ENCODE measurements at places on chromosomes 6 and 20. TPM values are rescaled to one million over a fixed set of nuclear protein-coding genes. Genes with fewer than 3 reads are reported as not detected.

Gene LAMA5
- total RNA-seq, result 61.1 TPM

Gene RNF144B
- 14.2 TPM for total RNA-seq

Gene SIRPG
- total RNA-seq, result not detected

Gene KCNQ2
- total RNA-seq, result not detected

Gene PLEKHG1
- 10.6 TPM for total RNA-seq

Gene CYP24A1
- total RNA-seq, result not detected

Gene FBXO9
- total RNA-seq, result 35.8 TPM

DNA sequence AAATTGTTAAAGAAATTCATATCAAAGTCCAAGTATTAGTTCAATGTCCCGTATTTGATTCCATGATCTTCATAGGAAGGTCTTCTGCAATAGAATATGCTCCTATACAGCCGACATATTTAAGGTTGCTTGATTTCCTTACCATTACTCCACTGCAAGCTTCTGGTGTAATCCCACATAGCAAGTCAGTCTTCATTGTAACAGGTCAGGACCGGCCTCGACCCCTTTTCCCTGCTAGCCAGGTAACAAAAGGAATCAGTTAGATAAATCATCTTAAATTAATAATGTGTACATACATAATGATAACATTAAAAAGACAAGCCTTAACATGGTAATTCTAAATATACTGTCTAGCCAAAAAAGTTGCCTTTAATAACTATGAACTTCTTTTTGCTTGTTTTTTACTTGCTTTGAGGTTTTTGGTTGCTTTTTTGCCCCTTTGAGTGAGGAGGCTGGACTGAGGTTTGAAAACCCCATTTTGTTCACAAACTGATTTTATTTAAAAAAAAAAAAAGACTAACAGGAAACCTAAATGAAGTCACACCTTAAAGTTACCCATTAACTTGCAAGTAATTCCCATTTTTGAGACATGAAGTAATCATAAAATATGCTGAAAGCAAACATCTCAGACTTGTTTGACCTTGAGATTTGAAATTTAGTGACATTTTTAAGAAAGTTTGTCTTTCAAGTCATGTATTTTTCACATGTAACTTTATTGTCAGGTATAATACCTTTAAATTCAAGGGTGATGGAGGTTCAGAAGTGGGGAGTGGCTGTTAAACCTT, 19.2 kb upstream of the SNX14 start:
- no peak for DNase-seq

DNA sequence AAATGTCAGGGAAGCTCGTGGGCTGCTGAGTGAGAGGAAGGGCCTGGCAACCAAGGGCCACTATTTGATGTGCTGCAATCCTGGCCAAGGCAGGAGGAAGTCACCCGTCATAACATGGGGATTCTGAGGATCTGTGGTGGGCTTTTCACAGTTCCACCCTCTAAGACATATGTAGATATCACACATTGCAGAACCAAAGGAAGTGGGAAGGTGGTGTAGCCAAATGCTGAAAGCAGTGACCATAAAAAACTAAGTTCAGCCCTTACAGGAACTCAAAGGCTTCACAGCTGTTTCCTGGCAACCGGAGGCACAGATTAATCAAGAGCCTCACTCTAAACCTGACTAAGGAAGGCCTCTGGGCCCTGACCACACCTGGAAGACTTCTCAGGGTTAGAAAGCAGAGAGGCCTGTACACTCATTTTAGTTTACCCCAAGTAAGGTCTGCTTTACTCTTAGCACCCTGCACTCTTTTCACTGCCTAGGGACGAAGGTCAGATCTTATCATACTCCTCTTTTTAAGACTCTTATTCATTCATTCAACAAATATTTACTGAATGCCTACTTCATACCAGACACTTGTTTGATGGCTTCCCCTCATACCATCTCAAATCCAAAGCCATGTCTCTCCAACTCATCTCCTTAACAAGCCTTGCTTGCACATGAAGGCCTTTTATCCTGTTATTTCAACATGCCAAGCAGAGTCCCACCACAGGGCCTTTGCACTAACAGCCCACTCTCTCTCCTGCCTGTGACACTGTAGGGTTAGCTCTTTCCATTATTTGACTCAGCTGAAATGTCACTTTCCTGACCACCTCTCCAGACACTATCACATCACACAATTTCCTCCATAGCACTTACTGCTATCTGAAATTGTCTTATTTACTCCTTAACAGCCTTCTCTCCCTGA, 2.6 kb downstream of the UBE2V1 start:
- DNase-seq, result no peak

GRCh38 chr6:24403501-24403824, 727 bp downstream of the MRS2 start:
- DNase-seq, result no peak

- DNase-seq, result no peak
These were observed 17.2 kb upstream of the WFDC10A start for GRCh38 chr20:45612314-45612713.

DNA sequence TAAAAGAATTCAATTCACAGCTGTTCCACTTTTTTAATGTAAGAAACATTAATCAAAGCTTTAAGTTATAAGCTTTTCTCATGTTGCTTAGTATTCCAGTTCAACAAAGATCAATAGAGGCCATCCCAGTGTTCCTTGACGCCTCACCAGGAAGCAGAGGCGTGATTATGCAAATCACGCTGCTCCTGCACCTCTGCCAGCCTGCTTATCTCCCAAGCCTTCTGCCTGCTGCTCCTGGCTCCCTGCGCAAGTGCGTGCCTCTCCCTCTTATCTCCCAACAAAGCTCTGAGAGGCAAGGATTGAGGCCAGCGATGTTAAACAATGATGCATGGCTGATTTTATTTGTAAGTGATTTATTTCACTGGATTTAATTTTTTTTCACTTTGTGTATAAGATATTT, 42.8 kb downstream of the INSM1 start:
- no peak for DNase-seq

DNA sequence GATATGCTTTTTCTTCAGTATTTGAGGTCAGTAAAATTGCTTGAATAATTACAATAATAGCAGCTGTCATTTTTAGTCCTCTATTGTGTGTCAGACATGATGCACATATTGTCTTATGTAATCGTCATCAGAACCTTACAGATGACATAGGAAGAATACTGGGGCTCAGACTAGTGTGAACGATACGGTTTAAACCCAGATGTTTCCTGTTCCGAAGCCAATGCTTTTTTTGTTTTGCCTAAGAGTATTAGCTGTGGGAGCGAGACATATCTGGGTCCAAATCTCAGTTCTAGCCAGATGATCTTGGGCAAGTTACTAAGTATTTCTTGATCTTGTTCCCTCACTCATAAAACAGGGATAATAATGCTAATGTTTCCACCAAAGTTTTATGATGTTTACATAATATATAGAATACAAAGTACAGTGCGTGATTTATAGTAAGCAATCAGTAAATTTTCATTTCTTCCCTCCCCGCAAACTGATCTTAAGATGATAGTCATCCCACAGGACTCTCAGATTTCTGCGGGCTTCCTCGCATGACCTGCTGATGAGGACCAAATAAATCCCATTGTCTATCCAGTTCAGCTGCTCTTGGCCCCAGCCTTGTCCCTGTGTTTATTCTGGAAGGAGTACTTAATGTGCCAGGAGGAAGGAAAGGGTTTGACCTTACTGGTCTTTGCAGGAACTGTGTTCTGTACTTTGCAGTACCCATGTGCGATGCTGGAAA, 98.2 kb downstream of the CAP2 start:
- DNase-seq, result no peak

GRCh38 chr6:157666729-157667128, 156.3 kb upstream of the SNX9 start:
- no peak for DNase-seq

DNA sequence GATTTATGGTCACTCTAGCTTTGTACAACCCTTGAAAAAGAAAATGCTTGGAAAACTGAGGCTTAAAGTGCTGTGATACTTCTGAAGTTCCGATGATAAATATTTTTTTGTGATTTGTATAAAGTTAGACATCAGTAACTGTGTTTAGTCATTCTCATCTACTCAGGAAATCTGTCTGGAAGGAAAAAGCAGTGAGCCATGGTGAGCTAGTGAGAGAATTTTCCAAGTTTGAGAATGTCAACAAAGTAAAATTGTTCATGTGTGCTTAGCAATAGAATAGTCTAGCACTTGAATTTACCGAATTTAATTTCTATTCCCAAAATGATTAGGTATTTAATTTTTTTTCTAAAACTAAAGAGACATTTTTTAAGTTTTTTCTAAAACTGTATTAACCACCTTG, 41.3 kb upstream of the PLCB4 start:
- DNase-seq, result no peak

DNA sequence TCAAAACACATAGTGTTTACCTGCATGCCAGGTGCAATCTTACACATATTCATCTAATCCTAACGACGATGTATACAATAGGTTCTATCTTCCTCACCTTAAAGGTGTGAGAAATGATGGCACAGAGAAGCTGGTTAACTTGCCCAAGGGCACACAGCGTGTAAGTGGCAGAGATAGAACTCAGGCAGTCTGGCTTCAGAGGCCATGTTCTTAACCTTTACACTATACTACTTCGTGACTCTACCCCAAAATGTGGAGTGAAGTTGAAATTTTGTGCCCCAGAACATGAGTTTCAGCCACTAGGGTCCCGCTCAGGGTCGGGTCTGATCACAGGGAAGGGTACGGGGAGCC, 584 bp downstream of the VPS52 start:
- DNase-seq, result no peak

DNA sequence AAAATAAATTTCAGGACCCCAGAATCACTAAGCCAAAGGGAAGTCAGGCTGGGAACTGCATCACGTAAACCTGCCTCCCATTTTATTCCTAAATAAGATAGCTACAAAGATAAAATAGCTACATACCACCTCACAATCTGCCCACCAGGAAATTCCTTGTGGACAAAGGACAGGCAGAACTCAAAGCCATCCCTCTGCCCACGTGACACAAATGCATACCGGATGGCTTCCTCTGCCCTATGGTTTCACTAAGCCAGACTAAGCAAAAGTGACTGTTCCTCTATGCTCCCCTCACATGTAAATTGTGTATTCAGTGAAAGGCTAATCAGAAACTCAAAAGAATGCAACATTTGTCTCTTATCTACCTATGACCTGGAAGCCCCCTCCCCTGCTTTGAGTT, 15.0 kb downstream of the MBOAT1 start:
- DNase-seq, result no peak

DNA sequence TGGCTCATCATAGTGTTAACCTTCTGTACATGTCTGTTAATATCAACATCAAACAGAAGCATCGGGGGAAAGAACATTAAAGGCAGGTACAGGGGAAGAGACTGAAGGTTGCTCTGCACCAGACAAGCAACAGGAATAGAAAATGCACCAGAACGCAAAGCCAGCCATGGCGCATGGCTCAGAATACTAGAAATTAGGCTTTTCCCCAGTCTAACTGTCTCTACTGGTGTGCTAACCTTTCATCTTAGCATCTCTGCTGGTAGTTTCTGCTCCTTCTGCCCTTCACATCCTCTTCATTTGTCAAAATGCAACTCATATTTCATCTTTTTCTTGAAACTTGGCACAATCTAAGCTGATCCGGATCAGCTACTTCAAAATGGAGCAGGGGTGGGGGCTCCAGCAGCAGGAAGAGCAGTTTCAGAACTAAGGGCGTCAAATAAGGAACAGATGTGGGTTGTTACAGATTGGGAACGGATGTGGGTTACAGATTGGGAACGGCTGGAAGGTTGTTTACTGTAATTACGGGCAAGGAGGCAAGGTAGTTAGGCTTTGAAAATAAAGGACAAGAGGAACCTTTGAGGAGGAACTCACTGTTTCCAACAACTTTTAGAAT, 13.1 kb upstream of the RNASET2 start:
- DNase-seq, result no peak

- DNase-seq, result no peak
These were observed 16.9 kb upstream of the SRSF3 start for GRCh38 chr6:36577301-36577700.

DNA sequence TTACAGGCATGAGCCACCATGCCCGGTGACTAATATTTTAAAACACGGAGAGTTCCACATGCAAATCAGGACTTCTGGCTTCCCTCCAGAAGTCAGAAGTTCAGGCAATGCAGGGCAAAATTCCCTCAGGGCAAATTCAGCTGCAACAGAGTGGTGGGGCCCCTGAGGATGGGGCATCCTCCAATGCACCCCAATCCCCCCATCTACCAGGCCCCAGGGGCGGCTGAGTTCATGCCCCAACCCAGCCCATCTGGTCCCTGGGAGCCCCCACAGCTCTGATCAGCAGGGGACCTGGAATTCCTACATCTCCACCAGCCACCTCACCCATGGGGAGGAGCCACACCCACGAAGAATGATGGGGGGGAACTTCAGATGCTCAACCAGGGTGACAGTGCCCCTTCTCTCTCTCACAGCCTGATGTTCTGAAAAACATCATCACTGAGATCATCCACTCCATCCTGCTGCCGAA, 22.6 kb downstream of the BPIFB1 start:
- DNase-seq, result no peak
